ENCODE measurements at places on chromosomes 2 and 18.

GRCh38 chr2:138112536-138112935 is 148.3 kb downstream of the HNMT start:
- no peak for DNase-seq

DNA sequence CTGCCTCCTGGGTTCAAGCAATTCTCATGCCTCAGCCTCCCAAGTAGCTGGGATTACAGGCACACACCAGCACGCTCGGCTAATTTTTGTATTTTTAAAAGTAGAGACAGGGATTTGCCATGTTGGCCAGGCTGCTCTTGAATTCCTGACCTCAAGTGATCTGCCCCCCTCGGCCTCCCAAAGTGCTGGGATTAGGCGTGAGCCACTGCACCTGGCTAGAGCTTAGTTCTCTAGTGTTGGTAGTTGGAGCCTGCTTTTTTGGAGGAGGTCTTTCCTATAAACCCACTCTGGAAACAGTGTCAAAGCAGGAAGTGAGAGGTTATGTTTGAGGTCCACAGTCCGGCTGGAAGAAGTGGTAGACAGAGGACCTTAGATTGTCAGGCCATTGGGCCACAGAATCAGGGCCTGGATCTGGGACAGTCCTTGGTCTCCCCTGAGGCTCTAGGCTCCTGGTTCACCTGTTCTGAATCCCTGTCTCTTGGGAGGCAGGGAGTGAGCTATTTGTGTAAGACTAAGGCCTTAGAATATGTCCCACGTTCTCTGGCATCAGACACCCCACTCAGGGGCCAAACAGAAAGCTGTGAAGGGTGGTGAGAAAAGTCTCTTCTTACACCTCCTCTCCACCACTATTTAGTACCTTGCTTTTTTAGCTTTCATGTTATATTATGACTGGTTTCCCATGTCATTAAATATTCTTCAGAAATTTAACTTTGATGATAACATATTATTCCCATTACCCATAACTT is 34.5 kb downstream of the PCBP1 start:
- DNase-seq = no peak

DNA sequence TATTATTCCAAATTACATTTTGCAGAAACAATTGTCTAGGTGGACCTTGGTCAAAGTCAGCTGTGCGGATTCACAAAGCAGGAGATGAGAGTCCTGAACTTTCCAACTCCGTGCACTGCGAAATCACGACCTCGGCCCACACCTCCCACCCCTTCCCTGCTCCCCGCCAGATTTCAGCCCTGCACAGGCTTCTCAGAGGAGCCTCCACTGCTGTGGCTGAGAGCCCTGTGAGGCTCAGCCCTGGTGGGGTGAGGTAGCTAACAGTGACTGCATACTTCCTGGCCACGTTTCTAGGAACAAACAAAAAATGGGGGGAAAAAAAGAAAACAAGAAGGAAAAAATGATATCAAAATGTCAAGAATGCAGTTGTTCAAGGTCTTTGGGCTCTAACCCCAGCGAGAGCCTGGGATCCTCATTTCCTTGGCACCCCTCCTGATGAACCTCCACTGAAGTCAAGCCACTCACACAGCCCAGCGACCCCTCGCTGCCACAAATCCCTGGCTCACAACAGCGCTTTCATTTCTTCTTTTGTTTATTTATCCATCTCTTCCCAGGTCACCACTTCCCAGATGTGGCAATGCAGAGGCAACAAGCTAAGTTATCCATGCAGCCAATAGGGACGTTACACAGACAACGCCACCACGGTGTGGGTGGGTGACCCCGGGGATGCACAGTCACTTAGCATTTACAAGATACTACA is 729.7 kb upstream of the ID2 start:
- DNase-seq = no peak

GRCh38 chr2:169034984-169035544 is 3.9 kb upstream of the ABCB11 start:
- DNase-seq = no peak

Data from stimulated activated CD4-positive, alpha-beta T cell treated with anti-CD3 and anti-CD28 coated beads, Interleukin-4, amount 100 ng/mL, for 4 hours (primary cell).